ENCODE measurements at places on chromosomes 1 and 21. TPM values are rescaled to one million over a fixed set of nuclear protein-coding genes. Genes with fewer than 3 reads are reported as not detected.

Gene COL9A2
- 2.2 TPM for polyA plus RNA-seq

Gene TMPRSS15
- not detected for polyA plus RNA-seq

Gene KANK4
- 0.83 TPM for polyA plus RNA-seq

Gene TTC22
- polyA plus RNA-seq = 0.21 TPM

Gene NOS1AP
- polyA plus RNA-seq = 1.8 TPM

Gene NBPF4
- polyA plus RNA-seq = not detected

Gene MPZ
- 9.3 TPM for polyA plus RNA-seq

Gene ARHGEF11
- polyA plus RNA-seq = 19.0 TPM

Gene SV2A
- polyA plus RNA-seq = 7.9 TPM

Gene SDHB
- polyA plus RNA-seq = 66.0 TPM

Gene MEX3A
- polyA plus RNA-seq = 6.6 TPM

Gene RAVER2
- polyA plus RNA-seq = 5.0 TPM

Gene FCAMR
- polyA plus RNA-seq = not detected

Gene DNAH14
- 3.7 TPM for polyA plus RNA-seq

Gene SEC16B
- 2.9 TPM for polyA plus RNA-seq

Gene PLXNA2
- 15.2 TPM for polyA plus RNA-seq

Gene ITLN2
- polyA plus RNA-seq = 3.4 TPM

Gene CD84
- 9.6 TPM for polyA plus RNA-seq

Gene TENT5C
- polyA plus RNA-seq = 2.6 TPM

Gene SMYD3
- polyA plus RNA-seq = 13.1 TPM

Gene MROH7
- 3.4 TPM for polyA plus RNA-seq

Gene SLC26A9
- not detected for polyA plus RNA-seq

Gene ACTL8
- polyA plus RNA-seq = 0.80 TPM

Gene CELA3B
- not detected for polyA plus RNA-seq

Gene VASH2
- 0.74 TPM for polyA plus RNA-seq

Gene GREM2
- polyA plus RNA-seq = 8.5 TPM

Gene B3GALT2
- polyA plus RNA-seq = 2.9 TPM

All from ovary (tissue), 10 donors.